Spinal cord (tissue), 10 donors: ENCODE measurements at places on chromosomes 11 and 22.

GRCh38 chr22:17483688-17484372 lies 79.5 kb upstream of the SLC25A18 start:
- DNase-seq: no peak

DNA sequence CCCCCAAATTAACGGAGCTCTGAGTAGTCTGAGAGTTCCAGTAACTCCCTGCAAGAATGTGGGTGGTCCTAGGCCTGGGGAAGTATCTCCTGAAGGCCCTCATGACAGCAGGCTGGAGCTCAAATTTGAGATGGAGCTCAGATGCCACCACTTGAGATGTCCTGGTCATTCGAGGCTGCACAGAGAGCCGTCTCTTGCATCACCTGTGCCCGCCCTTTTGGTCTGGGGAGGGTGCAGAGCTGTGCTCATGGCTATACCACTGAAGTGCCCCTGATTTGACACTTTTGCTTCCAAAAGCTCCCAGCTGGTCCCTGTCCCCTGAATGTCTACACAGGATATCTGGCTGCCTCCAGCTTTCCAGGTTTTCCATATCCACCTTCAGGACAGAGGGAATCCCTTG lies 214.0 kb upstream of the B3GAT1 start:
- DNase-seq: no peak

GRCh38 chr22:19543970-19544708 lies 19.9 kb upstream of the CLDN5 start:
- DNase-seq: no peak

DNA sequence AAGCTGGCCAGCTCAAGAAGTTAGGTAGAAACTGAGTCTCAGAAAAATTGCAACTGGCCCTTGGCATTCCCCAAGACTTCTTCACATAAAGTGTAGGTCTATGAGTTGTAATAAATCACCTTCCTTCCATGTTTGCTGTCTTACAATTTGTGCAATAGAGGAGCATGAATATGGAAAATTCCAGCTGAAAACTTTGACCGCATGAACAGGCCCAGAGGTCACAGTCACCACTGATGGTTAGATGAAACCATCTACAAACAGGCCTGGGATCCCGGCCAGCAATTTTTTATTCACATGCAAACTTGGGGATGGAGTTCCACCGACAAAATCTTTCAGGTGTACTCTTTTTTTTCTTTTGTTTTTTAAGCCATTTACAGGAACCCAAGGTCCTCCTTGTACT lies 88.1 kb downstream of the SERGEF start:
- no peak for DNase-seq

DNA sequence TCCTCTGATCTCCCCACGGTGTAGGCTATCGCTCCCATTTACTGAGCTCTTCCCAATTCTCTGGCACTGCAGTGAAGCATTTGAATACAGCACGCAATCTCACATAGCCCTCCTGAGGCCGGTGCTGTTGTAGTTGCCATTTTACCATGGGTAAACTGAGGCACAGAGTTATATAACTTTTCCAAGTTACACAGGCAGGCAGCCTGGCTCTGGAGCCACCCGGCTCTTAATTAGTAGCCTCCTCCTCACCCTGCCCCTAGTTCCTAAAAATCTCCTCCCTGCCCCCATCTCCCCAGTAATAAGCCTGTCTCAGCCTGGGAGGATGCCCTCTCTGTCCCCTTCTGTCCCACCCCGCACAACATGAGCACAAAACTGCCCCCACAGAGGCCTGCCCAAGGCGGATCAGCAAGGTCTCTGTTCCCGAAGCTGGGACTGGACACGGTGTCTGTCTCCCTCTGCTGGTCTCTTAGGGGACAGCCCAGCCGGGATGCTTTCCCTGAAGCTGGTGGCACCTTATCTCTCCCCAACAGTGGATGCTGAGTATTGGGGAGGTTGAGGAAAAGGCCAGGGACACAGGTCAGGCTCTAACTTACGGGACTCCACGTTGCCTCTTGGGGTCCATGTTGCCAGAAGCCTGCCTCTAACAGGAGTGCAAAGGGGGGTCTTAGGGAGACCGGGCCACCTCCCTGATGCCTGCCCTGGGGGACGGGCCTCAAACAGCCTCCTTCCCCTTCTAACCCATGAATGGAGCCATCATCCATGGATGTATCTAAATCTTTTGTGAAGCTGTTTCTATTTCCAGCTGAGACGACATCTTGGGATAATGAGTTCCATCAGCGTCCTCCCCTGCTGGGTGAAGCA lies 9.1 kb upstream of the CLCF1 start:
- no peak for DNase-seq

GRCh38 chr22:17729561-17729960 lies 44.7 kb downstream of the BID start:
- DNase-seq: no peak

- peak; percentile 86 for DNase-seq
These were observed 303.7 kb upstream of the PLET1 start for GRCh38 chr11:112564228-112564955.

DNA sequence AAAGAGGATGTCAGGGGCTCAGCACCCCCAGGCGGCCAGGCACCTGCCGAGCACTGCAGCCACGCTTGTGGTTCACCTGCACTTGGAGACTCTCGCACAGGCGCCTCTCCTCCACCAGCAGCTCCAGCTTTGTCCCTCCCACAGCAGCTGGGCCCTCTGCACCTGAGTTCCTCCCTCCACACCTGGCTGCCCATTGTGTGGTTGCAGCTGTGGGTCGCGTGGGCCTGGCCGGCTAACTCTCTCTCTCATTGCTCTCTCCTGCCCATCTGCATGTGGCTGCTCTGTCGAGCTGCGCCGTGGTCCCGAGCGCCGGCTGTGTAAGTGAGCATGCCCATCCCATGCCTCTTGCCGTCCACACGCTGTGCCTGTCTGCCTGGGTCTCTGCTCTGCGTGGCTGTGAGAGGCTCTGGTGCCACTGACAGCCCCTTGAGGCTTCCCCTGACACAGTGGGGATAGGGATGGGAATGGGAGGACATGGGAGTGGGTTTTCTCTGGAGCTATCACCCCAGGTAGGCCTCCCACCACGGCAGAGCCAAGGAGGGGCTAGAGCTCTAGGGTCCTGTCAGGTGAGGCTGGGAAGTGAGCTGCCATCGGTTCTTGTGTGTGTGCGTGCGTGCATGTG lies 8.5 kb upstream of the ACR start:
- DNase-seq: no peak

- no peak for DNase-seq
These were observed 636.1 kb upstream of the CCDC179 start for GRCh38 chr11:23496340-23496739.

- DNase-seq: peak; percentile 51
These were observed 26.5 kb downstream of the ARHGEF17 start for GRCh38 chr11:73334384-73335203.

- no peak for DNase-seq
These were observed 965 bp downstream of the OSBPL5 start for GRCh38 chr11:3164138-3164551.

- DNase-seq: no peak
These were observed 773 bp upstream of the PATL1 start for GRCh38 chr11:59669611-59670009.

DNA sequence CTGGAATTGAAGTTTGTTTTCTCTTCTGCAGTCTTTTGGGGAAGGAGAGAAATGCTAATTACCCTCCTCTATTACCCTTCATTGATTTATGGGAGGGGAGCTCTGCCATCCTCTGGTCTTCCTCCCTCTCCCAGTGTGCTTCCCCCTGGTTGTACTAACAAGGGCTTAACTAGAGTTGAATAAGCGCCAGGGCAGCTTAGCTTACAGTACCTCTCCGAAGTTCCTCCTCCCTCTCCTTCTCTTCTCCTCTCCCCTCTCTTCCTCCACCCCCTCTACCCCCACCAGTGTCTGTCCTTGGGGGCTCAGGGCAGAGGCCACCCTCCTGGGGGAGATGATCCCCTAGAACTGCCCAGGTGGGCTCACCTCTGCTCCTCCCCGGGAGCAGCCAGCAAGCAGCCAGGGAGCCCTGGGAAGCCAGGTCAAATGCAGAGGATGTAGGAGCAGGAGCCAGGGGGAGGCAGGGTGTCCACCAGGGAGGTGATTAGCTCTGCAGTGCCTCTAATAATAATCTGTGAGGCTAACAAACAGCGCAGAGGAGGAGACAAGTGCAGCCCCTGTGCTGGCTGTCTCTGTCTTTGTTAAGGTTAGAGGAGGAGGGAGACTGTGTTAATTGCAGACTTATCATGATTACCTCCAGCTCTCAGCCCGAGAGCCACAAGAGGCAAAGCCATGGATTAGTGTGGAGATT lies 191.6 kb upstream of the CADM1 start:
- no peak for DNase-seq

DNA sequence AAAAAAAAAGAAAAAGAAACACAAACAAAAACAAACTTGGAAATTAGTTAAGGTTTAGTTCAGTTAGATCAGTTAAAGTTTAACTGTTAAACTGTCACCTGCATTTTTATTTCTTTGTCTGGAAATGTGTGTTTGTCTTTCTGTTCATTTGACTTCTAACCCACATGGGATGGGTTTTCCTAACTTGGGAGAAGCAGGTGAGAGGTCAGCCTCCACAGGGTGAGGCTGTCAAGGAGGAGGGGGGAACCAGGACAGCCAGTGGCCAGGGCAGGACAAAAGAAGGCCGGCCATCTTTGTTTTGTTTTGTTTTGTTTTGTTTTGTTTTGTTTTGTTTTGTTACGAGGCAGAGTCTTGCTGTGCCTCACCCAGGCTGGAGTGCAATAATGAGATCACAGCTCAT lies 13.4 kb upstream of the GCAT start:
- no peak for DNase-seq

GRCh38 chr22:41713004-41713403 lies 13.7 kb downstream of the MEI1 start:
- DNase-seq: no peak

GRCh38 chr11:112771851-112772250 lies 189.4 kb upstream of the NCAM1 start:
- DNase-seq: no peak

DNA sequence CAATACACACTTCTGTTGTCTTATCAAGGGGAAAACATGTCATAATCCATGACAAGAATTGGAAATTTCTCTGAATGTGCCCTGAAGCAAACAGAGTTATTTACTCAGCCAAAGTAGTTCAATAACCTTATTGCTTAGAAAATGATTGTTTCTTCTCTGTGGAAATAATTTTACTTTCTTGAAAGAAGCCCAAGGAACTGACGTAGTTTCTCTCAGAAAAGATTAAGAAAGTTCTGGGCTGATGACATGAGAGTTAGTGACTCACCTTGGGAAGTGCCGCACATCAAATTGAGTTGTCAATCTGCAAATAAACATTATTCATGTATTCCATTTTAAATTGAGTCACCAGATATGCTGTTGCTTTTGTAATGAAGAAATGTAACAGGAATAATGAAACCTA lies 418.6 kb upstream of the LRRC4C start:
- no peak for DNase-seq

GRCh38 chr11:23778971-23779370 lies 717.9 kb upstream of the LUZP2 start:
- DNase-seq: no peak

- DNase-seq: peak; percentile 22
These were observed 74.7 kb downstream of the SC5D start for GRCh38 chr11:121367001-121367843.

DNA sequence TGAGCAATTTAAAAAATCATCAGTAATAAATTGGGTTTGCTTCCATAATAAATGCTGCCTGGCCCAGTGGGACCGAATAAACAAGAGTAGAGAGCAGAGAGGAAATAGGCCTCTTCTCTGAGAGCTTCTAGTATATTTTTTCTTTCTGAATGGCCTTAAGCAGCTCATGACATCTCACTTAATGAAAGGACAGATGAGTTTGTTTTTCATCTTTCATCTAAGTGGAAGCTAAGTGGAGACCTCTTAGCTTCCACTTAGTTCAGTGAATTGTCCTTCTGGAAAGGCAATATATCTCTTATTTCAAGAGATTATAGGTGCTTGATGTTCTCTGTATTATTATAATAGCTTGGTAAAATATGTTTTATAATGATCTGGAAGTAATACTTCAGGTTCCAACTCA lies 245.9 kb upstream of the ANO3 start:
- DNase-seq: no peak

GRCh38 chr11:112856591-112856990 lies 104.6 kb upstream of the NCAM1 start:
- no peak for DNase-seq

GRCh38 chr11:76156971-76157427 lies 49.3 kb downstream of the WNT11 start:
- no peak for DNase-seq

GRCh38 chr11:75714211-75714610 lies 3.4 kb upstream of the MOGAT2 start:
- DNase-seq: no peak

DNA sequence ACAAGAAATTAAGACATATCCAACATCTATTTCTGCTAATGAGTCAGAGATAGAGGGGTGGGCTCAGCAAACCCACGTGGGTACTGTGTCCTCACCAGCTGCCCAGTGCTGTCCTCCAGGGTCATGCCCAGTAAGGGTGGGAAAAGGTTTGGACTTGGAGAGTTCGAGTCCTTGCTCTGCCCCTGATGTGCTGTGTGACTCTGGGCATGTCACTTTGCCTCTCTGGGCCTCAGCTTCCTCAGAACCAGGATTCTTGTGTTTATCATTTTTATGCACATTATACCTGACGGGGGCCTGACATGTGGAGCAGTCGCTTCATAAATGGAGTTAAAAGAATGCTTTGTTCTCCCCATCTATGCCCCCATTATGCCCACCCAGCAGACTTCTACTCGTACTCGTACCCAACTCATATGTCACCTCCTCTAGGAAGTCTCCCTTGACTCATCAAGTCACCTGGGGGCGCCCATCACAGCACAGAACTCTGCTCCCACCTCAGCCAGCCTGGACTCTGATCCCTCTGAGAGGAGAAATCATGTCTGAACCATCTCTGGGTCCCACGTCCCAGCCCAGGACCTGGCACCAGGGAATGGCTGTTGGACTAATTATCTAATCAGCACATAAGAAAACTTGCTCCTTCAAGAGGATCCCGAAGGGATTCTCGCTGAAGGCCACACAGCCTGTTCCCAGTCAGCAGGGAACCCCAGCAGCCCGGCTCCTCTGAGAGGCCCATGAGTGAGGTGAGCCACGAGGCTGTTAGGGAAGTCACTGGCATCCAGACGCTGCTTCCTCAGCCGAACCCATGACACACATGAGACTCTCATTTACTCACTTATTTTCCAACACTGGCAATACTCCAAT lies 38.7 kb upstream of the TSKU start:
- no peak for DNase-seq
